ENCODE measurements at places on chromosomes 7 and 10. TPM values are rescaled to one million over a fixed set of nuclear protein-coding genes. Genes with fewer than 3 reads are reported as not detected.

The TRPV5 gene
- not detected for total RNA-seq

The FXYD4 gene
- not detected for total RNA-seq

The PLXDC2 gene
- total RNA-seq: 0.69 TPM

The LRRC17 gene
- total RNA-seq: 88.4 TPM

The TMEM229A gene
- not detected for total RNA-seq

The SEMA3C gene
- total RNA-seq: 123 TPM

The LLCFC1 gene
- not detected for total RNA-seq

The STEAP1 gene
- total RNA-seq: 24.9 TPM

The GIMAP7 gene
- not detected for total RNA-seq

The PAX4 gene
- total RNA-seq: not detected

The BLVRA gene
- 53.5 TPM for total RNA-seq

The ANKRD30A gene
- total RNA-seq: not detected

The CRHR2 gene
- not detected for total RNA-seq

The DDC gene
- not detected for total RNA-seq

The HYAL4 gene
- 2.1 TPM for total RNA-seq
